ENCODE measurements at places on chromosomes 16 and 17. TPM values are rescaled to one million over a fixed set of nuclear protein-coding genes. Genes with fewer than 3 reads are reported as not detected.

CLEC18B gene
- 6.4 TPM for total RNA-seq

SCPEP1 gene
- total RNA-seq = 69.5 TPM

RSAD1 gene
- total RNA-seq = 37.3 TPM

KRTAP9-2 gene
- not detected for total RNA-seq

UMOD gene
- not detected for total RNA-seq

FBXL19 gene
- 21.4 TPM for total RNA-seq

CHAD gene
- total RNA-seq = not detected

CES5A gene
- total RNA-seq = not detected

TSPAN10 gene
- not detected for total RNA-seq

DNA sequence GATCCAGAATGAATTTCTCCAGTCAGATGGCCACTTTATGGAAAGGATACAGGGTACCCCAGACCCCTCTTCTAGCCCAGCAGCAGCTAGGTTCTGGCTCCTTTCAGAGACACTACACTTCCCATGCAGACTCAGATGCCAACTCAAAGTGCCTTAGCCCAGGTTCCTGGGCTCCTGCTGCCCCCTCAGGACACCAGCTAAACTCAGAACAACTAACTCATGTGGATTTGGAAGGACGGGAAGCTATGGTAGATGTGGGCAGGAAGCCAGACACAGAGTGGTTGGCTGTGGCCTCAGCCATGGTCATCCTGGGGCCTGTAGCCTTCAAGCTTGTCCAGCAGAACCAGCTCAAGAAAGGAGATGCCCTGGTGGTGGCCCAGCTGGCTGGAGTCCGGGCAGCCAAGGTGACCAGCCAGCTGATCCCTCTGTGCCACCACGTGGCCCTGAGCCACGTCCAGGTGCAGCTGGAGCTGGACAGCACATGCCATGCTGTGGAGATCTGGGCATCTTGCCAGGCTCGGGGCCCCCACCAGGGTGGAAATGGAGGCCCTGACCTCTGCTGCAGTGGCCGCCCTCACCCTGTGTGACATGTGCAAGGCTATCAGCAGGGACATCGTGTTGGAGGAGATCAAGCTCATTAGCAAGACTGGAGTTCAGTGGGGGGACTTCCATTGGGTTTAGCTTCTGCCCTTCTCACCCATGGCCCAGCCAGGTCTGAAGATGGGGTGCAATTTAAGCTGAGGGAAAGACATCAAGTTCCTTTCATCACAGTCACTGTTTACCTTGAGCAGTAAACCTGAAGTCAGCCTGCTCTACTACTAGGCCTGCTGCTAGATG, 111.8 kb downstream of the N4BP1 start:
- H3K4me3 ChIP-seq = no peak overlapping the region
- no peaks in the 10 kb centered on the region for H3K27me3 ChIP-seq
- no peak for DNase-seq
- peak overlapping the region; percentile 84 for H3K27ac ChIP-seq

- H3K27me3 ChIP-seq = no peaks in the 10 kb centered on the region
- no peak overlapping the region for H3K4me3 ChIP-seq
- DNase-seq = no peak
- peak overlapping the region; percentile 80 for H3K27ac ChIP-seq
Measured at GRCh38 chr16:84175350-84176081, 11.3 kb downstream of the TAF1C start.

- no peak for DNase-seq
- H3K36me3 ChIP-seq = no peaks in the 10 kb centered on the region
- H3K4me3 ChIP-seq = no peak overlapping the region
- H3K4me1 ChIP-seq = peaks cover 11% of the 10 kb centered on the region
Measured at GRCh38 chr16:54277845-54278703, 8.5 kb downstream of the IRX3 start.

GRCh38 chr17:274902-275301, 77.7 kb downstream of the RPH3AL start:
- no peak overlapping the region for H3K27ac ChIP-seq
- no peaks in the 10 kb centered on the region for H3K36me3 ChIP-seq
- no peak overlapping the region for H3K4me3 ChIP-seq
- no peaks in the 10 kb centered on the region for H3K27me3 ChIP-seq

- DNase-seq = no peak
- no peak overlapping the region for H3K27ac ChIP-seq
- H3K4me3 ChIP-seq = no peak overlapping the region
- H3K4me1 ChIP-seq = peaks cover 44% of the 10 kb centered on the region
- H3K36me3 ChIP-seq = no peaks in the 10 kb centered on the region
- no peaks in the 10 kb centered on the region for H3K27me3 ChIP-seq
Measured at GRCh38 chr17:27563532-27563931, 67.5 kb upstream of the LGALS9 start.

- H3K27ac ChIP-seq = no peak overlapping the region
- H3K27me3 ChIP-seq = no peaks in the 10 kb centered on the region
- H3K36me3 ChIP-seq = no peaks in the 10 kb centered on the region
- no peak for DNase-seq
- H3K4me3 ChIP-seq = no peak overlapping the region
Measured at GRCh38 chr16:57995721-57996405, 4.6 kb downstream of the ZNF319 start.

DNA sequence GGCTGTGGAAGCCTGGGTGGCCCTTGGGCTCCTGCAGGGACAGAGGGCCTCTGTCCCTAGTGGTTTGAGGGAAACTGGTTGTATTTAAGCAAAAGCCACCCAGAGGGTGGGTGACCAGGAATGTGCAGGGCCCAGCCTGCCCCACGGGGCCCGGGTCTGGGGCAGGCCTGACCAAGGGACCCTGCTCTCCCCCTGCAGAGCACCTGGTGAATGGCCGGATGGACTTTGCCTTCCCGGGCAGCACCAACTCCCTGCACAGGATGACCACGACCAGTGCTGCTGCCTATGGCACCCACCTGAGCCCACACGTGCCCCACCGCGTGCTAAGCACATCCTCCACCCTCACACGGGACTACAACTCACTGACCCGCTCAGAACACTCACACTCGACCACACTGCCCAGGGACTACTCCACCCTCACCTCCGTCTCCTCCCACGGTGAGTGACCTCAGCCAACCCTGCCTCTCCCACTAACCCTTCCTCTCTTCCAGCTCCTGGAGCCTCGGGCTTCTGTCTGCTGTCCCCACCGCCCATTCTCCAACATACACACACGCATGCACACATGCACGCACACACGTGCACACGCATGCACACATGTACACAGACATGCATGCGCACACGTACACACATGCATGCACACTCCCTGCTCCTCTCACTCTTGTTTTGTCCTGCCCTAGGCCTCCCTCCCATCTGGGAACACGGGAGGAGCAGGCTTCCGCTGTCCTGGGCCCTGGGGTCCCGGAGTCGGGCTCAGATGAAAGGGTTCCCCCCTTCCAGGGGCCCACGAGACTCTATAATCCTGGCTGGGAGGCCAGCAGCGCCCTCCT, 10.4 kb downstream of the GALK1 start:
- peak overlapping the region; percentile 51 for H3K27ac ChIP-seq
- DNase-seq = no peak
- H3K4me3 ChIP-seq = peak overlapping the region; percentile 51
- H3K27me3 ChIP-seq = no peaks in the 10 kb centered on the region
- peaks cover 26% of the 10 kb centered on the region for H3K4me1 ChIP-seq

- peak overlapping the region; percentile 43 for H3K27ac ChIP-seq
- H3K4me3 ChIP-seq = no peak overlapping the region
- H3K4me1 ChIP-seq = peaks cover 99% of the 10 kb centered on the region
Measured at GRCh38 chr17:77456951-77457548, 316.3 kb downstream of the SEC14L1 start.

DNA sequence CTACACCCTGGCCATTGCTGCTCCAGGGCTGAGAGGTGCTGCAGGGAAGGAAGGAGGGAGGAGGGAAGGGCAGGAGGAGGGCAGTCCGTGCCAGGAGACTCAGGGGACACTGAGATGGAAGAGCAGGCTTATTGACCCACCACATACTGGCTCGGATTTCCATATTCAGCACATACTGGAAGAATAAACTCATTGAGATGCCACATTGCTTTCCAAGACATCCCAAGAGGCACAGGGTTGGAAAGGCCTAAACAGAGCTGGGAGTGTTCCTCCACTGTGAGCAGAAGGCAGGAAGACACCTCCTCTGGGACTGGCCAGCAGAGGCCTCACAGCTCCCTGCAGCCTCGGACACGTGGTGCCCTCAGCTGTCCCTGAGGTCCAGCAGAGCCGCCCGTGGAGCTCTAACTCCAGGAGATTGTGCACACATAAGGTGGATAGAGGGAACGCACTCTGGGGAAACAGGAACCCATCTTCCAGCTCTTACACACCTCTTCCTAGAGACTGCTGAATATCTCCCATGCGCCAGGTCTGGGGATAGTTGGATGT, 17.4 kb downstream of the CCDC182 start:
- no peak overlapping the region for H3K4me3 ChIP-seq
- H3K4me1 ChIP-seq = no peaks in the 10 kb centered on the region
- DNase-seq = no peak
- H3K36me3 ChIP-seq = no peaks in the 10 kb centered on the region
- H3K27me3 ChIP-seq = no peaks in the 10 kb centered on the region

DNA sequence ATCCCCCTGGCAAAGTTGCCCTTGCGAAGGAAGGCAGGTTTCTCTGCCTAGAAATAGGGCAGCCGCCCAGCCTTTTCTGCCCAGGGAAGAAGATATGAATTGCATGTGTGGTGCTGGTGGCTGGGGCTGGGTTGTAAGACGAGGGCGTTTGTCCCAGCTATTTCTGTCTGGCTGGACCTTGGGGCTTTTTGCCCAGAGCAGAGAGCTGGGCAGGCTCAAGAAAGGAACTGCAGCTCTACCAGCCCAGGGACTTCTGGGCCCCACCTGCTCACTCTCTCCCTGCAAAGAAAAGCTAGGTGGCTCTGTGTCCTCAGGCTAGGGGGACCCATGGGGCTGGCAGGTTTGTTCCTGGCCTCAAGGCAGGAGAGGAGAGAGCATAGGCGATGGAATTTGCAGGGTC, 586 bp downstream of the CACNG1 start:
- no peak overlapping the region for H3K4me3 ChIP-seq
- H3K27me3 ChIP-seq = no peaks in the 10 kb centered on the region
- no peak overlapping the region for H3K27ac ChIP-seq
- H3K36me3 ChIP-seq = no peaks in the 10 kb centered on the region

GRCh38 chr17:7774055-7774521, 56.5 kb downstream of the DNAH2 start:
- no peak overlapping the region for H3K27ac ChIP-seq
- H3K27me3 ChIP-seq = no peaks in the 10 kb centered on the region
- no peak for DNase-seq
- no peak overlapping the region for H3K4me3 ChIP-seq

GRCh38 chr17:79160980-79161636, 86.5 kb downstream of the ENGASE start:
- H3K4me3 ChIP-seq = no peak overlapping the region
- no peaks in the 10 kb centered on the region for H3K36me3 ChIP-seq
- DNase-seq = no peak
- H3K27ac ChIP-seq = no peak overlapping the region
- no peaks in the 10 kb centered on the region for H3K27me3 ChIP-seq
- H3K4me1 ChIP-seq = no peaks in the 10 kb centered on the region

- peaks cover 20% of the 10 kb centered on the region for H3K36me3 ChIP-seq
- H3K27me3 ChIP-seq = no peaks in the 10 kb centered on the region
Measured at GRCh38 chr16:75446416-75446815, 13.1 kb upstream of the CFDP1 start.

DNA sequence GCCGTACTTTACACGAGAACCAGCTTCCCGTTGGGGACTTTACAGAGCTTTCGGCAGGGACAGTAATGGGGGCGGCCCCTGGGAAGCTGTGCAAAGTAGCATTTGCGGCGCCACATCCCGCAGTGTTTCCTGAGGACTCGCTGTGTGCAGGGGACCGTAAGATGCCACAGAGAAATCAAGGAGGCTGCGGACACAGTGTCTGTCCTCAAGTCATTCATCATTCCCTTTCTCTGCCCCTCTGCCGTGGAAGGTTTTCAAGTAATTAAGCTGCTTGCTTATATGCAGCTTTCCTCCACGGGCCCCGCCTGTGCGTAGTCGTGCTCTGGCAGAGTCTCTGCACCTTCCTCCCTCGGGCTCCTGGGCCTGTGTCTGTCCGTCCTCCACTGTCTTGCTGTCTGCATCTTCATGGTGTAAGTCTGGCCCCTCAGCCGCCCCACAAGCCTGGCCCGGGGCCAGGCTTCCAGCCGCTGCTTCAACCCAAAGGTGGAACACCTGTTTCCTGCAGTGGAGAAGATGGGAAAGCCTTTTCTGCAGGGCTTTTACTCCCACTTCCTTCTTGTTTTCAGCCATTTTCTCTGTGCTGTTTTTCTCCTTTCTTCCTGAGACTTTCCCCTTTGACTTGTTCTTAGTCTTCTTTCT, 216.9 kb upstream of the CHMP6 start:
- H3K4me3 ChIP-seq = no peak overlapping the region
- peaks cover 6% of the 10 kb centered on the region for H3K4me1 ChIP-seq
- H3K27me3 ChIP-seq = no peaks in the 10 kb centered on the region
- peak overlapping the region; percentile 2 for H3K27ac ChIP-seq
- H3K36me3 ChIP-seq = no peaks in the 10 kb centered on the region
- no peak for DNase-seq

DNA sequence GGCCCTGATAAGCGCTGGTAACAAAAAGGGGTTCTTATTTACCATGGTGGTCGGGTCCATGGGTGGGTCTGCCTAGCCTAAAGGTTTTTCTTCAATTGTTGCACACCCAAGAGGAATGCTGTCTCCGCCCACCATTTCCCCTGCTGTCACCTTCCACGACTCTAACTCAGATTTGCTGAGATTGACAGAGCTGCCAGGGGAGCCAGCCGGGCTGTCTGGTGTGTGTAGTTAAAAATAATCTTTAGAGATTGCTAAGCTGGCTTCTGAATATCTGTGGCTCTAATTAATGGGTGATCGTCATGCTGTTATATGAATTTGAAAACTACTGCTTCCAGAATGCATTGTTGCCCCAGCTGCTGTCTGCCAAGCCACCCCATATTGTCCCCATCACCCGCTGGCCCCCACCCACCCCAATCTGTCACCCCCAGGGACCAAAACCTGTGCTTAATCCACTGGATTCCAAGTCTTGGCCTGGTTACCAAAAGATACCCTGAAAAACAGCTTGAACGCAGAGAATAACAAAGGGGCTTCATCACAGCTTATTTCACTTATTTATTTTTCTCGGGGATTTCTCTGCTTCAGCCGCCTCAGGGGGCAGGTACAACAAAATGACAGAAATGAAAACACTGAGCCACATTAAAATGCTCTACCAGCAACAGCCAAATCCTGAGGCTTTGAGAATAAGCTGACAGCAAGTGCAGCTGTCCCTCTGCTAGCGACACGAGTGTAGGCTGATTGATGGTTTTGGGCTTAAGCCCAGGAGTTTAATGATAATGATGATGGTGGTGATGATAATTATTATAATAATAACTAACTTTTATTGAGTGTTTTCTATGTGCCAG, 46.1 kb upstream of the NLK start:
- no peaks in the 10 kb centered on the region for H3K27me3 ChIP-seq
- H3K4me1 ChIP-seq = no peaks in the 10 kb centered on the region
- no peak for DNase-seq
- no peak overlapping the region for H3K4me3 ChIP-seq
- H3K36me3 ChIP-seq = no peaks in the 10 kb centered on the region

- H3K4me3 ChIP-seq = no peak overlapping the region
- DNase-seq = no peak
- H3K27ac ChIP-seq = no peak overlapping the region
- no peaks in the 10 kb centered on the region for H3K27me3 ChIP-seq
- no peaks in the 10 kb centered on the region for H3K4me1 ChIP-seq
Measured at GRCh38 chr17:33688771-33689170, 395.7 kb upstream of the ASIC2 start.

GRCh38 chr17:33874617-33875060, 380.4 kb upstream of the CCL2 start:
- H3K4me1 ChIP-seq = no peaks in the 10 kb centered on the region
- no peak for DNase-seq
- no peak overlapping the region for H3K4me3 ChIP-seq
- H3K27me3 ChIP-seq = no peaks in the 10 kb centered on the region
- H3K27ac ChIP-seq = no peak overlapping the region
- no peaks in the 10 kb centered on the region for H3K36me3 ChIP-seq
